ENCODE measurements at places on chromosomes 2 and 18. TPM values are rescaled to one million over a fixed set of nuclear protein-coding genes. Genes with fewer than 3 reads are reported as not detected.

DNA sequence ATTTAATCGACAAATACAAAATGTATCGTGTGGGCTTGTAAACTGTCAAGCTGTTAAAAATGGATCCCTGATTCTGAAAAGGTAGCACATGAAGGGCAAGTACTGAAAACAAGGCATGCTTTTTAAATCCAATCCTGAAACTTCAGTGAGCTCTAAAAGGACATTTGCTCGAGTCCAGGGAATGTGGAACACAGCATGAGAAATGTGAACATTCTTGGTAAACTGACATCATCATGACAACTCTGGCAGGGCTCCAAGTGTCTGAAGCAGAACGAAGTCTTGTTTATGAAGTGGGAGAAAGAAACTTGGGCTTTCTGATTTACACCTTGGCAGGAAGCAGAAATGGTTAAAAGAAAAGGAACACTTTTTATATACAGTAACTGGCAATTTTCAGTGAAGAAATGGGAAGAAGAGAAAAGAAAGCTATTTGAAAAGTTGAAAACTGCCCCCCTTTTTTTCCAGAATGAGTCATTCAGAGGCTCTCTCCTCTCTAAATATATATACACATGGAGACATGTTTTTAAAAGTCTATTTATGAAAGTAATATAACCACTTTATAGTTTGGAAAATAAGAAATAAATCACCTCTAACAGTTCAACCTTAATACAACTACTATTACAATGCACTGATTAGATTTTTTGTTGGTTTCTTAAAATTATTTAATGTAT lies 120.8 kb downstream of the GAREM1 start:
- H3K27ac ChIP-seq, result peak overlapping the region; percentile 68
- H3K36me3 ChIP-seq, result no peaks in the 10 kb centered on the region
- no peaks in the 10 kb centered on the region for H3K27me3 ChIP-seq

DNA sequence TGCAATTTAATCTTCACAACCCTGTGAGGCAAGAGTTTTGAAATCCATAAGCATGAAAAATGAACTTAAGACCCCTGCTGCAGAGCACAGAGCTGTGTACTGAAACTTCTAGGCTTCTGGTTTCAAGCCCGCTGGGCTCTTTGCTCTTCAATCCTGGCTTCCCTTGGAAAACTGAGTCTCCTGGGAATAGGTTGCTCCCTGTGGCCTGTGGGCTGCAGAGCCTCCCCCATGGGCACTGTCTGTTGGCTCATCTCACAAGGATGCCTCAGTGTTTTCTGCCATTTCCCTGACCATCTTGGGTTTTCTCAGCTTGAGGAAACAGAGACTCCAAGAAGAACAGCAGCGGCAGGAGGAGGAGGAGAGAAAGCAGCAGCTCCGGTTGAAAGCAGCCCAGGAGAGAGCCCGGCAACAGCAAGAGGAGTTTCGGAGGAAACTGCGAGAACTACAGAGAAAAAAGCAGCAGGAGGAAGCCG lies 44.5 kb downstream of the SUMO1 start:
- H3K36me3 ChIP-seq, result no peaks in the 10 kb centered on the region
- H3K27me3 ChIP-seq, result no peaks in the 10 kb centered on the region
- no peak overlapping the region for H3K4me3 ChIP-seq
- no peak for DNase-seq
- H3K27ac ChIP-seq, result no peak overlapping the region
- H3K4me1 ChIP-seq, result no peaks in the 10 kb centered on the region

GRCh38 chr18:23756590-23757436 lies 67.6 kb downstream of the LAMA3 start:
- no peak overlapping the region for H3K27ac ChIP-seq
- H3K27me3 ChIP-seq, result no peaks in the 10 kb centered on the region
- DNase-seq, result no peak

DNA sequence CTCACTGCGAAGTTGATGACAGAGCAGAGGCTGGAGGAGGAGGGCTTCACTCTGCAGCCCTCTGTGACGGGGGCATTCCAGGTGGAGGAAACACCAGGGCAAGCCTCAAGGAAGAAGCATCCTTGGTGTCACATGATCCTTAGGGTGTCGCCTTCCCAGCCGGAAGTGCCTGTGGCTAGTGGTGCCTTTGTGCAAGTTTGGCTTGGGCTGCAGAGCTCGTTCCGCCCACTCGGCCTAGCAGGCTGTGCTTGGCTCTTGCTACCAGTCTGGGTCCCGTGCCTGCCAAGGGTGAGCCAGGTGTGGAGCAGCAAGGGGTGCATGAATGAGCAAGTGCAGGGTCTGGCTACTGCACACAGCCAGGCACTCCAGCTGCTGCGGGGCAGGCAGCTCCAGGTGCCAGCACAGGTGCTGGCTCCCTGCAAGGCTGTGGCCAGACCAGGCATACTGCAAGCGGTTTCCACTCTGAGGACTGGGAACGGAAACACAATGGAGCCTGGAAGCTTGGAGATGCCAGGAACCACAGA lies 325.3 kb upstream of the SMIM21 start:
- no peak overlapping the region for H3K4me3 ChIP-seq
- H3K27me3 ChIP-seq, result no peaks in the 10 kb centered on the region
- H3K27ac ChIP-seq, result no peak overlapping the region
- no peak for DNase-seq
- no peaks in the 10 kb centered on the region for H3K36me3 ChIP-seq

DNA sequence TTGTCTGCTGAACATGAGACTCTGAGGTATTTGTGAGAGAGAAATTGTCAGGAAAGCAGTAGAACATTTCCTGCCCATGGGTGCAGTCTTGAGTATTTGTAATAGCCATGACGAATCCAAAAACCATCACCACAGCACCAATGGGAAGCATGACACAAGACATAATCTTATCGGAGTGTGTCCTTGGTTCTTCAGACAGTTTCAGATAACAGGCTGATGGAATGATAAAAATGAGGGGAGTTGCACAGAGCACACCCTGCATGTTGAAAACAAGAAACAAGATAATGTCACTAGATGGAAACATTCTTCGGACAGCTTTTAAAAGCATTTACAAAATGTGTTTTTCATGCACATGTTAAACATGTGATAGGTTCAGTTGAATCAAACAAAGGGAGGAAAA lies 56.9 kb downstream of the SLC38A11 start:
- DNase-seq, result no peak
- no peaks in the 10 kb centered on the region for H3K36me3 ChIP-seq
- no peaks in the 10 kb centered on the region for H3K27me3 ChIP-seq
- peak overlapping the region; percentile 40 for H3K27ac ChIP-seq
- H3K4me1 ChIP-seq, result peaks cover 27% of the 10 kb centered on the region
- no peak overlapping the region for H3K4me3 ChIP-seq

- H3K4me1 ChIP-seq, result peaks cover 10% of the 10 kb centered on the region
- H3K36me3 ChIP-seq, result no peaks in the 10 kb centered on the region
- H3K27ac ChIP-seq, result no peak overlapping the region
- no peak for DNase-seq
Measured at GRCh38 chr2:69017080-69017479, 4.1 kb downstream of the ANTXR1 start.

GRCh38 chr2:123913143-123913735 lies 111.8 kb upstream of the CNTNAP5 start:
- no peak overlapping the region for H3K27ac ChIP-seq
- H3K4me1 ChIP-seq, result no peaks in the 10 kb centered on the region
- H3K36me3 ChIP-seq, result no peaks in the 10 kb centered on the region
- H3K27me3 ChIP-seq, result peaks cover 6% of the 10 kb centered on the region

GRCh38 chr2:200296118-200296517 lies 10.4 kb upstream of the SPATS2L start:
- H3K36me3 ChIP-seq, result no peaks in the 10 kb centered on the region
- H3K4me3 ChIP-seq, result no peak overlapping the region
- H3K27me3 ChIP-seq, result no peaks in the 10 kb centered on the region
- DNase-seq, result no peak
- no peak overlapping the region for H3K27ac ChIP-seq

- no peak overlapping the region for H3K4me3 ChIP-seq
- H3K36me3 ChIP-seq, result no peaks in the 10 kb centered on the region
- peak; percentile 21 for DNase-seq
- no peaks in the 10 kb centered on the region for H3K4me1 ChIP-seq
- no peaks in the 10 kb centered on the region for H3K27me3 ChIP-seq
Measured at GRCh38 chr2:42084231-42084671, 36.4 kb downstream of the PKDCC start.

DNA sequence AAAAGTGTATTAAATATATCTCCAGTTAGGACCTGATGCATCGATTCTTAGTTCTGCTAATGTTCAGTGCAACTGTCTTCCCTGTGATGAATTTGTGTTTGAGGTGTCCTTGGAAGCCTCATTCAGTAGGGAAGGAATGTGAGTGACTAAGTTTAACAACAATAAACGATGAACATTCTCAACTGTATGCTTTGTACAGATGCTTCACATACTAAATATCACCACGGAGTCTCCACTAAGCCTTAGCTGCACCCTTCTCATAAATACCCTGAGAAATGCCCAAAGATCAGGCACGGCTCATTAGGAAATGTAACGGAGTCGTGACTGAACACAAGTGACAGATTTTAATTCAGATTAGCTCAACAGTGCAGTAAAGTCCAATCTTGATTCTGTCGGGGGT lies 24.4 kb upstream of the AGFG1 start:
- no peaks in the 10 kb centered on the region for H3K27me3 ChIP-seq
- no peaks in the 10 kb centered on the region for H3K36me3 ChIP-seq
- no peak overlapping the region for H3K27ac ChIP-seq

Gene LIMS4
- total RNA-seq, result 0.63 TPM

DNA sequence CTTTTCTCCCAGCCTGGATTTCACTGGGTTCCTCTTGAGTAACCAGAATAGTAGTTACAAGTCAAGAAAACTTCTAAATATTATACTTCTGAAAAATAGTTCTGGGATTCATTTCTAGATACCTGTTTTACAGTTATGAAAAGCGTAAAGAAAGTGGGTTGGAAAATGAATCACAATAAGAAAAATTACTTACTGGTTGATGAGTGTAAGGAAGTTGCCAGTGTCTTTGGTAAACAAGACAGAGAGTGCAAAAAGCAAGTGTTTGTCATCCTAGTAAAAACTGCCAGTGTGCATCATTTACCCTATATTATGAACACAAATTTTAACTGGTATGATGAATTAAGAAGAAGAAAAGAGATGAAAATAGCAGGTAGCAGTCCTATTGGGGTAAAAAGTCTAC lies 88.9 kb downstream of the R3HDM1 start:
- H3K4me3 ChIP-seq, result no peak overlapping the region
- no peaks in the 10 kb centered on the region for H3K36me3 ChIP-seq
- H3K4me1 ChIP-seq, result no peaks in the 10 kb centered on the region
- no peak for DNase-seq
- H3K27me3 ChIP-seq, result no peaks in the 10 kb centered on the region

DNA sequence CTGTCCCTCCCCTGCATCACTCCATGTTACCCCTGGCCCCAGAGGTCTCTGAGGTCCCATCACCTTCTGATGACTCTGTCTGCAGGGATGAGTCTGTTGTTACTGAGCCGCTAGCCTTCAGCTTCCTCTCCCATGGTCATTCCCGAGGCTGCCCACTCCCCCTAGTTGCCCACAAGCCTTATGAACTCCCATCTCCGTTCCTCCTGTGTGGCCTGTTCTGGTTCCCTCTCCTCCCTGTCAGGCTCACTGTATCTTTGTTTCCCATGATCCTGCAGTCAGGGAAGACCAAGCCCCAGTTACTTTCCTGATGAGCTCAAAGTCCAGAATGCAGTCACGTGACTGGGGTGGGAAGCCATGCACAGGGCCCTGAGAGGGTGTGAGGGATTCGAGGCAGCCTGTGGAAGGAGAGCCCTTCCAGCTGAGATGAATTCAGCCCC lies 39.5 kb downstream of the INPP4A start:
- no peak overlapping the region for H3K4me3 ChIP-seq
- no peaks in the 10 kb centered on the region for H3K27me3 ChIP-seq
- H3K4me1 ChIP-seq, result peaks cover 5% of the 10 kb centered on the region
- no peak for DNase-seq

Gene WNT10A
- 1.5 TPM for total RNA-seq

DNA sequence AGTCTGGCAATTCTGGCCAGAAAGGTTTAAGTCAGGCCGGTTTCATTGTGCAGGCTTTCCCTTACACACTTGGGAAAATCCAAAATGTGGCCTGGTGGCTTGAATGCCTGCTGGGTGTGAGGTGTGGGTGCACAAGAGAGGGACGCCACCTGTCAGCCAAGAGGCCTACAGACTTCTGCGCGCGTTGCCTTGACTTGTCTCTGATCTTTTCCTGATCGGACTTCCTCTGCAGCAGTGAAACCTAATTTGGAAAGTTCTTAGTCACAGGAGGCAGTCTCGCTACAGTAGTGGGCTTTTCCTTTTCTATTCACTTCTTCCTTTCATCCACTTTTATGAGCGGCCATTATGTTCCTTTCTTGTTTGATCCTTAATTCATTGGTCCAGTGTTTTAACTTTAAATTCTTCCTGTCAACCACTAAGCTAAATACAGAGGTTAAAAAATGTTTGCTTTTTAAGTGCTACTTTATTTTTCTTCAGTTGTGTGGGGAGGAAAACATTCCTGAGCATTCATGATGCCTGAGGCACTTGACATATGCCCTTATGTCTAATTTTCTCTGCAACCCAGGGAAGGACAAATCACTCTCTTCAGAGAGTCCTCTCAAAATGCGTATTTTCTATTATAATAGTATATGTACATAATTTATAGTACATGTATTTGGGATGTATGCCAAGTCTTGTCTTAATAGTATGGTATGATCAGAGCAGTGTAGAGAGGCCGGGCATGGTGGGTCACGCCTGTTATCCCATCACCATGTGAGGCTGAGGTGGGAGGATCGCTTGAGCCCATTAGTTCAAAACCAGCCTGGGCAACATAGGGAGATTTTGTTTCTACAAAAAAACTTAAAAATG lies 128.9 kb downstream of the WDSUB1 start:
- peaks cover 29% of the 10 kb centered on the region for H3K4me1 ChIP-seq
- no peaks in the 10 kb centered on the region for H3K27me3 ChIP-seq
- H3K4me3 ChIP-seq, result no peak overlapping the region
- DNase-seq, result no peak
- H3K27ac ChIP-seq, result peak overlapping the region; percentile 80

Gene MTCL1
- 10.5 TPM for total RNA-seq

GRCh38 chr2:169119123-169119760 lies 49.9 kb downstream of the DHRS9 start:
- no peaks in the 10 kb centered on the region for H3K36me3 ChIP-seq
- no peak overlapping the region for H3K27ac ChIP-seq
- no peaks in the 10 kb centered on the region for H3K4me1 ChIP-seq
- no peak overlapping the region for H3K4me3 ChIP-seq
- no peak for DNase-seq
- no peaks in the 10 kb centered on the region for H3K27me3 ChIP-seq

- H3K27me3 ChIP-seq, result no peaks in the 10 kb centered on the region
- H3K4me3 ChIP-seq, result no peak overlapping the region
- no peak overlapping the region for H3K27ac ChIP-seq
- H3K4me1 ChIP-seq, result peaks cover 10% of the 10 kb centered on the region
Measured at GRCh38 chr2:235506997-235507615, 13.3 kb downstream of the AGAP1 start.

Gene SRD5A2
- total RNA-seq, result not detected

Gene ZNF407
- total RNA-seq, result 4.5 TPM

Gene ADAM23
- 0.23 TPM for total RNA-seq

Data from pancreas (tissue), 10 donors.